ENCODE measurements at places on chromosomes 2 and 18. TPM values are rescaled to one million over a fixed set of nuclear protein-coding genes. Genes with fewer than 3 reads are reported as not detected.

- no peaks in the 10 kb centered on the region for H3K27me3 ChIP-seq
- H3K4me1 ChIP-seq, result peaks cover 6% of the 10 kb centered on the region
- DNase-seq, result peak; percentile 55
- H3K4me3 ChIP-seq, result no peak overlapping the region
- H3K36me3 ChIP-seq, result no peaks in the 10 kb centered on the region
Observed at GRCh38 chr2:21330786-21331391, 207.1 kb downstream of the TDRD15 start.

DNA sequence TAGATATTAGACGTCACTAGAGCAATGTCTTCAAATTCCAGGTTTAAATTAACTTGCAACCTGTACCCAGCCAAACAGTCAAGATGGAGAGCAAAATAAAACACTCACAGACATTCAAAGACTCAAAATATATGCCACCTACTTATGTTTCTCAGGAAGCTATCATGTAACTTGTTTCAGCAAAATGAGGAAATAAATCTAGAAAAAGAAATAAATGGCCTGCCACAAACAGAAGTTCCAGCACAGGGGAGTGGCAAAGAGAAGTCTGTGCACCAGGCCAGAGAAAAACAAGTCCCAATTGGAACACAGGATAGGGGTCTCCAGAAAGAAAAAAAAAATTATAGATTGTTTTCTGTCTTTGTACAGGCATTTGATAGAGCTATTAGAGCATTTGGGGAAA is 96.7 kb downstream of the LRP2 start:
- H3K27me3 ChIP-seq, result no peaks in the 10 kb centered on the region
- DNase-seq, result no peak
- H3K4me3 ChIP-seq, result no peak overlapping the region

GRCh38 chr2:48116497-48116896 is 210.2 kb upstream of the FBXO11 start:
- no peak for DNase-seq
- no peaks in the 10 kb centered on the region for H3K36me3 ChIP-seq
- no peaks in the 10 kb centered on the region for H3K27me3 ChIP-seq
- H3K4me1 ChIP-seq, result no peaks in the 10 kb centered on the region

GRCh38 chr2:104982111-104982510 is 55.8 kb upstream of the MRPS9 start:
- no peak overlapping the region for H3K4me3 ChIP-seq
- H3K27me3 ChIP-seq, result no peaks in the 10 kb centered on the region
- H3K4me1 ChIP-seq, result no peaks in the 10 kb centered on the region
- H3K36me3 ChIP-seq, result no peaks in the 10 kb centered on the region
- H3K27ac ChIP-seq, result no peak overlapping the region
- DNase-seq, result no peak

The SCN3A gene
- not detected for total RNA-seq

The SOCS6 gene
- 18.0 TPM for total RNA-seq

GRCh38 chr2:68237404-68237803 is 14.9 kb downstream of the PPP3R1 start:
- no peaks in the 10 kb centered on the region for H3K27me3 ChIP-seq
- H3K4me1 ChIP-seq, result no peaks in the 10 kb centered on the region
- no peak overlapping the region for H3K4me3 ChIP-seq
- no peak for DNase-seq

- no peaks in the 10 kb centered on the region for H3K27me3 ChIP-seq
- H3K4me1 ChIP-seq, result no peaks in the 10 kb centered on the region
- no peaks in the 10 kb centered on the region for H3K36me3 ChIP-seq
- no peak overlapping the region for H3K27ac ChIP-seq
- DNase-seq, result no peak
Observed at GRCh38 chr2:174121612-174122011, 126.7 kb downstream of the OLA1 start.

- no peaks in the 10 kb centered on the region for H3K4me1 ChIP-seq
- no peak overlapping the region for H3K4me3 ChIP-seq
- DNase-seq, result no peak
- no peaks in the 10 kb centered on the region for H3K36me3 ChIP-seq
Observed at GRCh38 chr2:103986001-103986400, 867.9 kb upstream of the POU3F3 start.

Data from right lobe of liver (tissue), 6 donors.